Neuronal stem cell (in vitro differentiated cells): ENCODE measurements at places on chromosomes 16 and 17.

DNA sequence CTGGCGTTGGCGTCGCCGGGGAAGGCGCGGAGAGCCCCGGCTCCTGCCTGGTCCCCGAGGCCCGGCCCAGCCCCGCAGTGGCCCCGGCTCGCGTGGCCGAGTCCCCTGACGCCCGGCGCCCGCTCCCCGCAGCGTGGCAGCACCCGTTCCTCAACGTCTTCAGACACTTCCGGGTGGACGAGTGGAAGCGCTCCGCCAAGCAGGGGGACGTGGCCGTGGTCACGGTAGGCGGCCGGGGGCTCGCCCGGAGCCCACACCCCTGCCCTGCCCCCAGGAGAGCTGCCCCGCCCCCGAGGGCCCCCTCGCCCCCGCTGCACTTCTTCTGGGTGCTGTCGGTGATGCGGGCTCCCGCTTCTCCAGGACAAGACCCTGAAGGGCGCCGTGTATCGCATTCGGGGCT, 466 bp downstream of the WDR90 start:
- H3K36me3 ChIP-seq = peaks cover 30% of the 10 kb centered on the region
- peak overlapping the region; percentile 80 for H3K4me3 ChIP-seq
- no peak overlapping the region for H3K27ac ChIP-seq
- peaks cover 16% of the 10 kb centered on the region for H3K4me1 ChIP-seq
- H3K27me3 ChIP-seq = no peaks in the 10 kb centered on the region
- no peak for DNase-seq

- no peak overlapping the region for H3K27ac ChIP-seq
- H3K4me1 ChIP-seq = peaks cover 13% of the 10 kb centered on the region
- peaks cover 11% of the 10 kb centered on the region for H3K36me3 ChIP-seq
Measured at GRCh38 chr17:36602030-36602748, 806 bp downstream of the MRM1 start.

DNA sequence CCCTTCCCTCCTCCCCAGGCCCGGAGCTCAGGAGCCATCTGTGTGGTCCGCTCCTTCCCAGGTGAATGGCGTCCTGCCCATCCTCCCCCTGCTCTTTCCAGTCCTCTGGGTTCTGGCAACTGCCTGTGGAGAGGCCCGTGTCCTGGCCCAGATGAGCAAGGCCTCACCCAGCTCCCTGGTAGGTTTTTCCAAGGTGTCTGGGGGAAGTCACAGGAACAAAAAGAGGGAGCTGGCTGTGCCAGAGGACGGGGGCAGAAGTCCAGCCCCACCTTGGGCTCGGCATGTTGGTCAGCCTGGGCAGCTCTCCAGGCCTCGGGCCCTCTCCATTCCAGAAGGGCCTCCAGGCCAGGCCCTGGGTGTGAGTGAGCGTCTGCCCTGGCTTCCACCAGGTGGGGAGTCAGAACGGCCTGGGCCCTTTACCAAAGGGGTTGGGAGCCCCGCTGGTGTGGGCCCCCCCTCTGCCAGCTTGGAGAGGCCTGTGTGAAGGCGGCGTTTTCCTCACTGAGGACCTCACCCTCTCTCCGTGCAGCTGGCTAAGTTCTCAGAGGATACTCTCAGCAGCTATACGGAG, 25.1 kb downstream of the CASKIN2 start:
- H3K4me3 ChIP-seq = no peak overlapping the region
- H3K4me1 ChIP-seq = no peaks in the 10 kb centered on the region
- no peak overlapping the region for H3K27ac ChIP-seq

DNA sequence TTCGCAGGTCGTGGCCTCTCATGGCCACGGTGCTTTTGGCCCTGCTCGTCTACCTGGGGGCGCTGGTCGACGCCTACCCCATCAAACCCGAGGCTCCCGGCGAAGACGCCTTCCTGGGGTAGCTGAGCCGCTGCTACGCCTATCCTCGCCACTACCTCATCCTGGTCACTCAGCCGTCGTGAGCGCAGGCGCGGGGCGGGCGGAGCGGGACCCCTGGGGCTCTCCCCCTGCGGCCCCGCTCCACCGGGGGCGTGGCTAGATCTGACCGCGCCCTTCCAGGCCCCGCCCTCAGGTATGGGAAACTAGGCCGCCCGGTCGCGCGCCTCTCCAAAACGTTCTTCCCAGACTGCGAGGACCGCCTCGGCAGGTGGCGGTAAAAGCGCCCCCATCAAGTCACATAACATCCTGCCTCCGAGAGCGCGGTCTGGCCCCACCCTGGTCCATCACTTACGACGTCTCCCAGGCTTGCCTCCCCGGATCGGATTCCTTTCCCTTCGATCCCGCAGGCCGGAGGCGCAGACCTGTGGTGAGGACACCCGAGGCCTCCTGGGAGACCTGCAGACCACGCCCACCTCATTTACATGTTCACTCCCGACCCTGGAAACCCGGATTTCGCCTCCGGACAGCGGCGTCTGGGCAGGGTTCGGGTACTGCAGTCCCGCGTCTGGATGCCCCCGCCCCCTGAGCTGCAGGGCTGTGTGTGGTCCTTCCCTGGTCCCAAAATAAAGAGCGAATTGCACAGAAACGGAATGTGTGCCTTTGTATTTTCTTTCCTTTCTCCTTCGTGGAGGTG, 91.5 kb upstream of the TMEM97 start:
- H3K4me1 ChIP-seq = peaks cover 11% of the 10 kb centered on the region
- peak overlapping the region; percentile 51 for H3K4me3 ChIP-seq

DNA sequence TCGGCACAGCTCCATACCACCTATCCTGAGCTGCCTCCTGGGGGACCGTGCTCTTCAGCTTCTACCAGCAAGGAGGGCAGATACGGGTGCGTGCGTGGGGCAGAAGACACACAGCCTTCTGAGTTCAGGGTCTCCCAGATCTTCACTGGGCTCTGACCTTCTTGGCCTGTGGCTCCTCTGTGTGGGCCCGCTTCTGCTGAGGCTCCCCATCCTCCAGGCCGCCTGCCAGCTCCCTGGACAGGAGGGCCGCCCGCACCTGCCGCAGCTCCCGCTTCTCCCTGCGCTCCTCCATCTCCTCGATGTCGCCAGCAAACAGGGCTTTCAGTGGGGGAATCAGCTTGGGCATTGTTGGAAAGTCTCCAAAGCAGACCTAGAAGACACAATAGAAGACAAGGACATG, 25.2 kb downstream of the ELAC2 start:
- H3K36me3 ChIP-seq = peaks cover 54% of the 10 kb centered on the region
- no peaks in the 10 kb centered on the region for H3K27me3 ChIP-seq
- no peak overlapping the region for H3K27ac ChIP-seq
- DNase-seq = no peak

- H3K36me3 ChIP-seq = no peaks in the 10 kb centered on the region
- no peaks in the 10 kb centered on the region for H3K27me3 ChIP-seq
- no peak overlapping the region for H3K4me3 ChIP-seq
- no peak for DNase-seq
Measured at GRCh38 chr16:9075299-9076071, 16.0 kb upstream of the HAPSTR1 start.

- no peak overlapping the region for H3K27ac ChIP-seq
- no peaks in the 10 kb centered on the region for H3K36me3 ChIP-seq
- H3K27me3 ChIP-seq = no peaks in the 10 kb centered on the region
- no peak for DNase-seq
- peaks cover 12% of the 10 kb centered on the region for H3K4me1 ChIP-seq
Measured at GRCh38 chr17:3924512-3925350, 8.5 kb upstream of the P2RX1 start.

- H3K4me1 ChIP-seq = peaks cover 1% of the 10 kb centered on the region
- H3K27me3 ChIP-seq = no peaks in the 10 kb centered on the region
- H3K36me3 ChIP-seq = peaks cover 3% of the 10 kb centered on the region
Measured at GRCh38 chr17:67157732-67158639, 87.0 kb downstream of the HELZ start.

- DNase-seq = no peak
- H3K27ac ChIP-seq = no peak overlapping the region
- no peaks in the 10 kb centered on the region for H3K4me1 ChIP-seq
- no peak overlapping the region for H3K4me3 ChIP-seq
Measured at GRCh38 chr17:1577583-1578013, 15.0 kb upstream of the PITPNA start.

DNA sequence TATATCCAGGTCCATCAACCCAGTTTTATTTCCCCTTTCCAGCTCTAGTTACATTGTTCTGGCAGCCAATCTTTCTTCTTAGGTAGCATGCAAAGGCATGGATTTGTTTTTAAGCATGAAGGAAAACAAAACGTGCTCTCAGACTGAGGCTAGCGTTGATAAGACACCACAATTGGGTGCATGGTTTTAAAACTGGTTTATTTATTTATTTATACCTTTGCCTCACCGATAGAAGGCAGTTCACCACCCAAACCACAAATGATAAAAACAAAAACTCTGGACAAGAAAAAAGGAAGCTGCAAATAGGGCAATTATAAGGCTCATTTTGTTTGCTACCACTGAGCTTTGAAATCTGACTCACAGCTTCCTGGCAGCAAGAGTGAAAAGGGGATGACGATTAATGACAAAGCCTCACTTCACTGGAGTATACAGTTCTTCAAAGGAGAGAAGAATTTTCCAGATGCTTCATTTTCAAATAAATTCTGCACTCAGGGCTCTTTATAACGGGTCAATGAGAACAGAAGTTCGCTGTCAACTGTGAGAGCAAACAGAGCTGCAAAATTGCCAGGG, 278.4 kb upstream of the IRX5 start:
- no peaks in the 10 kb centered on the region for H3K36me3 ChIP-seq
- no peak for DNase-seq
- no peak overlapping the region for H3K27ac ChIP-seq
- no peak overlapping the region for H3K4me3 ChIP-seq
- no peaks in the 10 kb centered on the region for H3K27me3 ChIP-seq
- peaks cover 40% of the 10 kb centered on the region for H3K4me1 ChIP-seq

DNA sequence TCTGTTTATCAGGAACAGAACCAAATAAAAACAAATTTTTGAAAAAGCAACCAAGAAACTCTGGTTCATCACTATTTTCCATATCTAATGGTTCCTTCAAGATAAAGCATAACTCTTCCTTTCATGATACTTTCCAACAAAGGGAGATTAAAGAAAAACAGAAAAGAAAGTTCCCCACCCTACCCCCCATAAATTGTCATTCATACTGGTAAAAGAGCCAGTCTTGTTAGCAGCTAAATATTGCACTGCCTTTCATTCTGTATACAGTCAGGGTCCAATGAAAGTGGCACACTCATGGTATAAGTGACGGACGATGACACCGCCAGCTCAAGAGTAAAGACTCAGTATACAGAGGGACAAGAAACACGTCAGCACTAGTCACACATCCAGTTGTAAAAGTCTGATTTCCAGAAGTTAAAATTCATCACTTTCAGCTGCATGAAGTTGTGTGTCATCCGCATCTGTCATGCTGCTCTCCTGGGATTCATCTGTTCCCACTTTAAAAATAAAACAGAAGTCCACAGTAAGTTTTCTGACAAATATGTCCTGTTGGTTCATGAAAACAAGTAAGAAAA, 68.5 kb downstream of the CDC27 start:
- no peak for DNase-seq
- H3K4me1 ChIP-seq = peaks cover 23% of the 10 kb centered on the region
- H3K27ac ChIP-seq = no peak overlapping the region
- no peak overlapping the region for H3K4me3 ChIP-seq
- no peaks in the 10 kb centered on the region for H3K27me3 ChIP-seq

DNA sequence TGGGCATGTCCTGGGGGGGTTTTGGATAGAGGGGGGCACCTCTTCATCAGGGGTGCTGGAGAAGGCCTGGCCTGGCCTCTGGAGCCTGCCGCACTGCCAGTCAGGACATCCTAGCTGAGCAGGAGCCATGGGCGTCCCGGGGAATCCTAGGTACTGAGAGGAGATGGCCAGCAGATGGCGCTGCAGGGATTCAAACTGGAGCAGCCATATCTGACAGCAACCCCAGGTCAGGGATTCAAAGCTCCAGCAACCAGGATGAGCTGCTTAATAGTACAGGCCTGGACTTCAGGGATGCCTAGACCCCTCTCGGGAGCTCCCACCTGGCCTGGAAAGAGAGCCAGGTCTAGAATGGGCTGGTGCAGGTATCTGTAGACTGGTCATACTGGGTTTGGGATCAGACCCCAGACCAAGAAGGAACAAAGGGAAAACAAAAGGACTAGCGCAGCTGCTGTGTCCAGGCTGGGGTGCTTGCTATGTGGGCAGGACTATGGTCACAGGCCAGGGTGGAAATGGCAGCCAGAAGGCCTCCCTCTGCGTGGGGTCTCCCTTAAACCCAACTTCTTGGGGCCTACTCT, 306.9 kb upstream of the RBFOX1 start:
- H3K36me3 ChIP-seq = no peaks in the 10 kb centered on the region
- H3K4me1 ChIP-seq = no peaks in the 10 kb centered on the region
- H3K27ac ChIP-seq = no peak overlapping the region
- DNase-seq = peak; percentile 88
- H3K27me3 ChIP-seq = no peaks in the 10 kb centered on the region

DNA sequence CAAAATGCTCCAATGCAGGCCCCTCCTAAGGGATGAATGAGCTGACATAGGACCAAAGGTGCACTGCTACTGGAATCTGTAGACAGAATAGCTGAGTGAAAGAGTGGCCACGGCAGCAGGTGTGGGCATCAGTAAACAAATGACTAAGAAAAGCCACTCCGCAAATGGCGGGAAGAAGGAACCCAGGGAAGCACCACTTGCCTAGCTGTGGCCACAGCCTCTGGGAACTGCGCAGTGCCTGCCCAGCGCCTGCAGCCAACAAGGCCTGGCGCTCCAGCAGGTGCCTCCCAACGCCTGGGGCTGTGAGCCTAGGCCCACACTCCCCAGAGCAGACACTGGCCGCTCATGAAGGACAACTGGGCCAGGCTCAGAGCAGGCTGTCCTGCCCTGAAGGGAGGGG, 11.8 kb downstream of the PEMT start:
- H3K36me3 ChIP-seq = peaks cover 13% of the 10 kb centered on the region
- H3K4me3 ChIP-seq = no peak overlapping the region
- no peaks in the 10 kb centered on the region for H3K27me3 ChIP-seq
- H3K27ac ChIP-seq = no peak overlapping the region
- H3K4me1 ChIP-seq = no peaks in the 10 kb centered on the region

DNA sequence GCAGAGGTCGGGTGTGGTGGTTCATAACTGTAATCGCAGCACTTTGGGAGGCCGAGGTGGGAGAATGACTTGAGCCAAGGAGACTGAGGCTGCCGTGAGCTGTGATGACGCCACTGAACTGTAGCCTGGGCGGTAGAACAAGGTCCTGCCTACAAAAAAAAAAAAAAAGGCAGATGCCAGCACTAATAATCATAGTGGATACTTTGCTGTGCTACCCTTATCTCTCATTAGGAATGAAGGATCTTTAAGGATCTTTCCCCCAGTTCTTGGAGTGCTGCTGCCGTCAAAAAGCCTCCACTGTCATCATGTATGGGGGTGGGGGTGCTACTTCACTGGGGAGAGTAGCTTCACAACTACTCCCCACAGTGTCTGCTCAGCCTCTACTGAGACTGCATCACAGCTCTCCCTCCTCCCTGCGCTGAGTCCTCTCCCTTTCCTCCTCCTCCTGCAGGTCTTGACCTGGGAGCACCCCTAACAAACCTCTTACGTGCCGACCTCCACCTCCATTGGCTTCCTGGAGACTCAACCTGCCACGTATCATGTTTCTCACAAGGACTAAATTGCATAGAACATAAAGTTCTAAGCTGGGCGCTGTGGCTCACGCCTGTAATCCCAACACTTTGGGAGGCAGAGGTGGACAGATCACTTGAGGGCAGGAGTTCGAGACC, 24.4 kb upstream of the ST6GALNAC1 start:
- no peak overlapping the region for H3K27ac ChIP-seq
- DNase-seq = no peak
- no peaks in the 10 kb centered on the region for H3K36me3 ChIP-seq
- H3K27me3 ChIP-seq = no peaks in the 10 kb centered on the region
- H3K4me3 ChIP-seq = no peak overlapping the region
- H3K4me1 ChIP-seq = peaks cover 5% of the 10 kb centered on the region

- DNase-seq = no peak
- no peak overlapping the region for H3K4me3 ChIP-seq
- H3K27ac ChIP-seq = no peak overlapping the region
- H3K27me3 ChIP-seq = no peaks in the 10 kb centered on the region
- no peaks in the 10 kb centered on the region for H3K4me1 ChIP-seq
- H3K36me3 ChIP-seq = peaks cover 98% of the 10 kb centered on the region
Measured at GRCh38 chr16:66740533-66740932, 10.9 kb downstream of the DYNC1LI2 start.
